ENCODE measurements at places on chromosomes 3 and 15.

DNA sequence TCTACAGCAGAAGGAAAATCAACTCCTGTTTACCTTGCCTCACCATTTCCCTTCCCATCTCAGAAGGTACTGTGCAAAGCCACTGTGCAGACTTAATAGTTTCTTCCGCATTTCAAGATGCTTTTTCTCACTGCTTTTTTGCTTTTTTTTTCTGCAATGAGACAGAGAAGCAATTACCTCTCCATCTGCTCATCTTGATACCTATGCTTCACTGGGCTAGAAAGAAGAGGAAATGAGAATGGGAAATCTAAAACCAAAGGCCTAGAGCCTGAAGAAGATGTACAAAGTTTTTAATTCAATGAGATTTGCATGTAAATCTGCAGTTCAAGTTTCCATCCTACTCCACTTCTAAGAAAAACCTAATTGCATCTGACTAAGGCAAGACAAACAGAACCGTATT, 238.1 kb upstream of the SETMAR start:
- DNase-seq = no peak

GRCh38 chr15:62059816-62060112, 483 bp downstream of the VPS13C start:
- DNase-seq = no peak

GRCh38 chr3:115399750-115400149, 223.6 kb upstream of the GAP43 start:
- DNase-seq = no peak

GRCh38 chr3:94619643-94620042, 556.8 kb downstream of the NSUN3 start:
- no peak for DNase-seq

- no peak for DNase-seq
Measured at GRCh38 chr3:25910997-25911396, 121.1 kb downstream of the OXSM start.

DNA sequence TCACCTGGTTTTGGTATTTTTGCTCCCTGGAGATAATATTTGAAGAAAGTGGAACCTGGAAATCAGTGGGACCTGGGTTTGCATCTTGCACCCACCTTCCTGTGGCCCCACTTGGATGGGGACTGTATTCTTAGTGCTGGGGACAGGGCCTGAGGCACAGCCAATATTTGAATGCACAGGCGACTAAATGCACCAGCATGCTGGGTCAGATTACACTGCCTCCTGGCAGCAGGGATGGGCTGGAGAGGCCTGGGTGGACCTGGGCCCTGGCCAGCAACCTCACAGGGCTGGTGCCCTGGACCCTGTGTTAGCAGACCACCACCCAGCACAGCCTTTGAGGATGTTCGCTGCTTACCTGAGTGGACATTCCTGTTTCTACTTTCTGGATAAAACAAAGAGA, 10.5 kb downstream of the ITIH4 start:
- no peak for DNase-seq

DNA sequence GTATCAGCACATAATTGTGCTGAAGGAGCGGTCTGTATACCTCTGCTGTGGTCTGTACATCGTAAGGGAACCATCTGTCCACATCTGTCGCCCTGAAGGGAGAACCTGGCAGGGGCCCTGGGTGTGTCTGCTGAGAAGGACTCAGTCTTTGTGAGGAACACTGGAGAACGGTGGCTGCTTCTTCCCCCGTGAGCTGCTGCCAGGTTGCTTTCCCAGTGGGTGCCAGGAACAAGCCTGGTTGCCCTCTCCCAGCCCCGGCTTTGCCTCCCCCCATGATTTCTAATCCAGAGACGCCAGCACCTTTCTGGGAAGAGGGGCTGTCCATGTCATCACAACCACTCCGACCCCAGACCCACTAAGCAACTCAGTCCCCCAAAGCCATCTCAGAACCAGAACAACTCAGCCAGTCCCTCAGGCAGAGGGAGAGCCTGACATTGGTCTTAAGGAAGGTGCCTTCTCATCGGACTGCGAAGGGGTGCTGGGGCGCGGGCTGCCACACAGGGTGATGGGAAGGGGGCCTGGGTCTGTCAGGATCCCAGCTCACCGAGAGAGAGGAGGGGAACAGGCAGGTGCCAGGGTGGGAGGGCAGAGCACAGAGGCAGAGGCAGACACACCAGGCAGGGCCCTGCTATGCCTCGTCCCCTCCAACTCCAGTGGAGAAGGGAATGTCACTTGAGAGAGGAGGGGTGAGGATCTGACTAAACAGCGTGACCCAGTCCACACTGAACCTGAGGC, 8.5 kb downstream of the TNK2 start:
- DNase-seq = no peak

- no peak for DNase-seq
Measured at GRCh38 chr3:87370007-87370406, 93.6 kb upstream of the POU1F1 start.

DNA sequence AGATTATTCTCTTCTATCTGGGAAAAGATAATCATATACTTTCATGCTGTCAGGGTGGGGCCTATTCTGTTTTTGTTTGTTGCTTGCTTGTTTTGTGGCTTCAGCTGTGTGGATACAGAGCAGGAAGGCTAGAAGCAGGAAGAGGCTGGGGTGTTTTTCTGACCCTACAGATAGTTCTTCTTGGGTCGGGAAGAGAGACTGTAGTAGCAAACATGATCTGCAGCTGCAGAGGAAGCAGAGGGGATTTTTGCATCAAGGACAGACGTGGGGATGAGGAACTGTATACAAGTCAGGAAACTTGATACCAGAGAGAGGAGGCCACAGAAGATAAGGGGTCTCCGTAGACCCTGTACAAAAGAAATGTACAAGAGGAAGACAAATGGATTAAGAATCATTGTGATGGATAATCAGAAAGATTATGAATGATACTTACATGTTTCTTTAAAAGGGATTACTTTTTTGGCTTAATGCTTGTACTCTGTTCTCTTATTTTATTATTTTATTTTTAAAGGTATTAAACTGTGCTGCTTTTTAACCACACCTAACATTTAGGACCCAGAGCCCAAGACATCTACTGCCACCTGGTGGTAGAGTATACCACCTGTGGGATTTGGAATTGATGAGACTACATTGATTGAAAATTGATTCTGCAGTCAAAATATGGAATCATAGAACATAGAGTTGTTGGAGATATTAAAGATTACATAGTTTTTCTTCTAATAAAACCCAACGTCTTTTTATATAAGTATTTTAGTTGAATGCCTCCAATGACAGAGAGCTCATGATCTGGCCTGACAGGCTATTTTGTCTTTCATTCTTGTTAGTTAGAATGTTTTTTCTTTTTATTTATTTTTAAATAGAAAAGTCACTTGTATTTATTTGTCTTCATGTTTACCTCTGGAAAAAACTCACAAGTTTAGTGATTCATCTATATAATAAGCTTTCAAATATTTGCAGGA, 87.3 kb upstream of the ROPN1 start:
- no peak for DNase-seq

- DNase-seq = no peak
Measured at GRCh38 chr15:68650901-68651709, 72.3 kb downstream of the CORO2B start.

DNA sequence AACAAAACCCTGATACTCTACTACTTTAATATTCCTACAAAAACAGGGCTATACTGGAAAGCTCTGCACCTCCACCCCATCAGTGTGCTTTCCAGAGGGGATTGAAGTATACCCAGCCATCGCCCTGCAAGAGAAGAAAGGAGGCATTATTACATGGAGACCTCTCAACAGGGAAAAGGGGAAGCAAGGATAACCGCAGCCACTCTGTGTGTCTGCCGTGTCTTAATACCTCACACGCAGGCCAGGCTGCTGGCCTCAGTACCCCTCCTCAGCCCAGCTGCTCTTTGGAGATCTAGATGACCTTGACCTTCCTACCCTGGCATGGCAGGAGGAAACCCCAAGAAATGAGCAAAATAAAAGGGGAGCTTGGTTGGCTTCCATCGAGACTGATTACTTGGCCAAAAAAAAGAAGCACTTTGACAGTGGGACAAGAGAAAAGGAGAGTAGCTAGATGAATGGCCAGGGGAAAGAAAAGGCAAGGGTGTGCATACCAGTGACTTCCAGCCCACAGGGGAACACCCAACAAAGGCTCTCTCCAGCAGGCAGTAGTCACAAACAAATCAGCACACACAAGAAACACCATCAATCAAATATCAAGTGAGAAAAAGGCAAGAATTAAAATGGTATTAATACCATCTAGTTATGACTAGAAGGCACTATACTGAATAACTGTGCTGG, 129.4 kb downstream of the STT3B start:
- DNase-seq = no peak

DNA sequence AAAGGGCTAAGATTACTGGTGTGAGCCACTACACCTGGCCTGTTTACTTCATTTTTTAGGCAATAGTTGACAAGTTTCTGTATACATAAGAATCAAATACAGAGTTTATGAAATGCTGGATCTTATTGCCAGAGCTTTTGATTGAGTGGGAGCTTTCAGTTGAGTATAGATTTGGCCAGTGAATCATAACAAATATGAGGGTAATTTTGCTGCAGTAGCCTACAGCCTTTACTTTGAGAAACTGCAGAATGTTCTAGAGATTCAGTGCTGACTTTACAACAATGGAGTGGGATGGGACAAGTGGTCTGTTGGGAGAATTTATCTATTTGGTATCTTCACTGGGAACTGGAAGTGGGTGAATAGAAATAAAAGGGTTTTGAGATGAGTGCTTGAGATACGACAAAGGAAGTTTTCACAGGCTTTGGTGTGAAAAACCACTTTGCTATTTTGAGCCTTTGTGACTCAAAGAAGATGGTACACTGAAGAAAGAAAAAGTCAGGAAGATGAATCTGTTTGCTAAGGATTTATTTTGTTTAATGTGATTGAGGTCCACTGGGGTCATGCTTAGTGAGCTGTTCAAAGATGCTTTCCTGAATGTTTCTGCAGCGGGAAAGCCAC, 227.8 kb downstream of the UBE2E2 start:
- DNase-seq = no peak

DNA sequence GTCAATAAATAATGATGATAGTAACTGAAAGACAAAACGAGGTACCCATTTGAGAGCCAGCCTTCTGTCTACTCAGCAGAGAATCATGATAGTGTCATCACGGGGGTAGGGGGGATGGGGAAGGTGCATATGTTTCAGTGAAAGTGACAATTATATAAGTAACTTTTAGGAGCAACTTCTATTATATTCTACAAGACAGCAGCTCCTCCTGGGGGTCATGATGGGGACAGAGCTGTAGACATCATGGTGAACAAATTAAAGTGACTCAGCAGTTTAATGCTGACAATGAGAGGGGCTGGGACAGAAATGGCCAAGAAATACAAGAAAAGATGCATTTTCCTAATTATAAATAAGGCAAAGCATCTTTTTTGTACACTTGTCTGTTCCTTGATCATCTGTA, 11.8 kb downstream of the CAPN3 start:
- DNase-seq = no peak

GRCh38 chr15:52247461-52247860, 48.1 kb downstream of the MYO5C start:
- DNase-seq = no peak

DNA sequence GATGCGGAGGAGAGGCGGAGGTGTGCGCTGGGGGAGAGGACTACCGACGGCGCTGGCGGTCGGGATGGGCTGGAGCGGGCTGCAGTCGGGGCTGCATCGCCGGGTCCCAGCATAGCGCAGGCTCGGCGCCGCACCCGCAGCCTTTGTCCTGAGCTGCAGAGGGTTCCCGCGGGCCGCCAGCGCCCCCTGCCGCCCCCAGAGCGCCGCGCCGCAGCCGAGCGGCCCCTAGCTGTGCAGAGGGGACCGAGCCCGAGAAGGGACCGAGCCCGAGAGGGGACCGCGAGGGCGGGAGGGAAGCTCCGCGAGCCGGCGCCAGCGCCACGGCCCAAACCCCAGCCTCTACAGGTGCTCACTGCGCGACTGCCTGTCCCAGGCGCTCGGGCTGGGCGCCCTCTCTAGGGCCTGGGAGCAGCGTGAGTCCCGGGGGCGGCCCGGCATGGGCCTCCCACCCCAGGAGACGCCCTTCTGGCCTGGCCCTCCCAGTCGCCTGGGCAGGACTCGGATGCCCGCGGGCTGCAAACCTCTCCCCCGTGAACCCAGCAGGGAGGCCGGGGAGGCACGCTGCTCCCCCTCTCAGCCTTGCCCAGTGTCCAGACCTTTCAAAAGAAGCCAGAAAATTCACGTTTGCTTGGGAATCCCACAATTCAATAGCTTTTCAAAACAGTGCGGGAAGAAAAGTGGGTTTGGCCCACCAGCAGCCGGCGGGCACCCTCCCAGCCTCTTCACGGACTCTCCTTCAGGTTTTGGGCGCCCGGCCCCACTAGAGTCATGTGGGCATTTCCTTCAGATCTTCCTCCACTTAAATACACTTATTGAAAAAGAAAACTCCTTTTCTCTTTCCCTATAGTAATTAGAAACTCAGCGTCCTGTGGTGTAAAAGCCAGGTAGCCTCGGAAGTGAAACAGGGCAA, 134.7 kb downstream of the TPRA1 start:
- peak; percentile 92 for DNase-seq

- peak; percentile 78 for DNase-seq
Measured at GRCh38 chr15:99015698-99016568, 8.3 kb upstream of the PGPEP1L start.

DNA sequence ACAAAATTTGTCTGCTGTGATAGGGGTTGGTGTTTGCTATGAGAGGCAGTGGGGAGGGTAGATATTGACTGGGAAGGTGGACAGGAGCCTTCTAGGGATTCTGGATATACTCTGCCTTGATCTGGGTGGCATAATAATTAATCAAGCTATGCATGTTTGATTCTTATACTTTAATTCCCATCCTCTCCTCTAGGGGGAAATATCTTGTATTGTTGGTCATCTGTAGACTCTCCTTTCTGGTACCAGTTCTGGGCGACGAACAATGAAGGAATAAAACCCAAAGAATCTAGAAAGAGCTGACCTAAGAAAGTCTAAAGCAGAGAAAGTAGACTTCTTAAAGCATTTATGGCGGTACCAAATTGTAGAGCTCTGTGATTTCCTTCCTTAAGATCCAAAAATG, 198.2 kb upstream of the STRIT1 start:
- no peak for DNase-seq

DNA sequence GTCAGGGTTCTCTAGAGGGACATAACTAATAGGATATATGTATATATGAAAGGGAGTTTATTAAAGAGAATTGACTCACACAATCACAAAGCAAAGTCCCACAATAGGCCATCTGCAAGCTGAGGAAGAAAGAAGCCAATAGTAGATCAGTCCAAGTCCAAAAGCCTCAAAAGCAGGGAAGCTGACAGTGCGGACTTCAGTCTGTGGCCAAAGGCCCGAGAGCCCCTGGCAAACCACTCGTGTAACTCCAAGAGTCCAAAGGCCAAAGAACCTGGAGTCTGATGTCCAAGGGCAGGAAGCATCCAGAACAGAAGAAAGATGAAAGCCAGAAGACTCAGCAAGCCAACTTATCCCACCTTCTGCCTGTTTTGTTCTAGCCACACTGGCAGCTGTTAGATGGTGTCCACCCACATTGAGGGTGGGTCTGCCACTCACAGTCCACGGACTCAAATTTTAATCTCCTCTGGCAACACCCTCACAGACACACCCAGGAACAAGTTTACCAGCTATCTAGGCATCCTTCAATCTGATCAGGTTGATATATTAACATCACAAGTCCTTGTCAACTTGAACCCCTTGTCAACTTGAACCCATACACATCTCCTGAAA, 54.2 kb upstream of the ACAD9 start:
- DNase-seq = no peak

GRCh38 chr15:51089699-51090453, 4.8 kb downstream of the TNFAIP8L3 start:
- no peak for DNase-seq
